Activated CD4-positive, alpha-beta memory T cell treated with anti-CD3 and anti-CD28 coated beads for 36 hours (primary cell): ENCODE measurements at places on chromosomes 5 and 9.

DNA sequence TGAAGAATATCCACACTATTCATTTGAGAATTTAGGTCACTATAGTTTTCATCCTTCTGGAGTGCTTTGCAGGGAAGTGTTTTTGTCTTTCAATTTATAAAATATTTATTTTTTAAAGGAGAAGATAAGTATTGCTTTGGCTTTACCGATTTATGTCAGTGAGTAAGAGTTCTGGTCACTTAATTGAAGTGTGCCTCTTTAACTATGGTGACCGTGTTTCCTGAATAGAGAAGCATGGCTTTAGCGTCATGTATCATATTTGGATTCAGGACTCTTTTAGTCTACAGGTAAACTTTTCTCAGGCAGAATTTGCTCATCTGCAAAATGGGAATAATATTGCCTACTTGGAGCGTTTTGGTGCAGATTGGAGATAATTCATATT is 902 bp downstream of the BDP1 start:
- H3K4me3 ChIP-seq = peak overlapping the region; percentile 96
- DNase-seq = no peak
- H3K4me1 ChIP-seq = peaks cover 24% of the 10 kb centered on the region

GRCh38 chr9:5502553-5502952 is 7.8 kb upstream of the PDCD1LG2 start:
- H3K27me3 ChIP-seq = no peaks in the 10 kb centered on the region
- peaks cover 11% of the 10 kb centered on the region for H3K4me1 ChIP-seq
- H3K4me3 ChIP-seq = no peak overlapping the region
- no peak overlapping the region for H3K27ac ChIP-seq

GRCh38 chr5:143213231-143213850 is 190.1 kb downstream of the NR3C1 start:
- H3K4me3 ChIP-seq = no peak overlapping the region
- peak overlapping the region; percentile 79 for H3K27ac ChIP-seq
- peaks cover 5% of the 10 kb centered on the region for H3K36me3 ChIP-seq
- H3K4me1 ChIP-seq = peaks cover 51% of the 10 kb centered on the region
- DNase-seq = no peak
- H3K27me3 ChIP-seq = no peaks in the 10 kb centered on the region

DNA sequence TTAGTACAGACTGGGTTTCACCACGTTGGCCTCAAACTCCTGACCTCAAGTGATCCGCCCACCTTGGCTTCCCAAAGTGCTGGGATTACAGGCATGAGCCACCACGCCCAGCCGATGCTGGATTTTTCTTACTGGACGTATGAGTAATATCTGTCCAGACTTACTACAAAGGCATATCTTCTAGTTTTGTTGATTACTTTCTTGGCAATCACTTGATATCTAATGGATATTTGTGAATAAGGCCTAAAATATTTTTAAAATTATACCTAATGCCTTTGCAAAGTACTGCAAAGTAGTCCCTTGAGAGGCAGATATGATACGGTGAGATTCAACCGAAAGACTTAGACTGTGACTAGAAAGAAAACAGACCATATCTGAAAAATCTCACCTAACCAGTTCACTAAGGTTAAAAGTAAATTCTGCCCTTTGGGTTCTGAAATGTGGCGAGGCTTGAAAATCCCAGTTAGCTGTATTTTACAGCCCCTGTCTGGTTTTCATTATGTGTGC is 152.1 kb downstream of the GNAQ start:
- H3K27ac ChIP-seq = no peak overlapping the region
- DNase-seq = no peak
- H3K27me3 ChIP-seq = no peaks in the 10 kb centered on the region
- peaks cover 2% of the 10 kb centered on the region for H3K36me3 ChIP-seq
- no peak overlapping the region for H3K4me3 ChIP-seq

- no peak overlapping the region for H3K4me3 ChIP-seq
- DNase-seq = no peak
- H3K27ac ChIP-seq = no peak overlapping the region
- peaks cover 4% of the 10 kb centered on the region for H3K27me3 ChIP-seq
- H3K4me1 ChIP-seq = no peaks in the 10 kb centered on the region
These were observed 41.4 kb downstream of the PDE8B start for GRCh38 chr5:77251921-77252320.

GRCh38 chr5:98902733-98903132 is 26.1 kb downstream of the CHD1 start:
- H3K4me1 ChIP-seq = peaks cover 41% of the 10 kb centered on the region
- H3K36me3 ChIP-seq = peaks cover 32% of the 10 kb centered on the region
- H3K27me3 ChIP-seq = no peaks in the 10 kb centered on the region
- H3K27ac ChIP-seq = no peak overlapping the region
- no peak overlapping the region for H3K4me3 ChIP-seq

DNA sequence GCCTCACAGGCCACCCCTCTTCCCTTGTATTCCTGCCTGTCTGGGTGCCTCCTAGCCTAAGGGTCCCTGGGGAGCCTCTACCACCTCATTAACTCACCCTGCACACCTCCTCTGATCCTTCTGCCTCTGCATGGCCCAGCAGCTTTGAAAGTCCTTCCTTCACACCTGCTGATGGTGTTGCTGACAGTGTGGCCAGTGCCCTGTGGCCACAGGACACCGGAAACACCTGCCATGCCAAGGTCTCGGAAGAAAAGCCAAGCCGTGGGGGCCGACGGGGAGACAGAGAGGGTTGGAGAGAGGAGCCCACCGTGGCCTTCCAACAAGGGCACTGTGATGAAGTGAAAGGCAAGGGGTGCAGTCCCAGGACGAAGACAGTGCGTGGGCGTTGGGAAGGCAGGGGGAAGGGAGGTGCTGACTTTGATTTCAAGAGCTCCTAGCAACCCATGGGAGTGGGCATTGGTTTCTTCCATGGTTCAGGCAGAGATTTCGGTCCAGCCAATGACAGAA is 4.1 kb downstream of the BTNL9 start:
- H3K27me3 ChIP-seq = peaks cover 31% of the 10 kb centered on the region
- no peaks in the 10 kb centered on the region for H3K4me1 ChIP-seq
- H3K27ac ChIP-seq = no peak overlapping the region
- DNase-seq = no peak
- no peak overlapping the region for H3K4me3 ChIP-seq

DNA sequence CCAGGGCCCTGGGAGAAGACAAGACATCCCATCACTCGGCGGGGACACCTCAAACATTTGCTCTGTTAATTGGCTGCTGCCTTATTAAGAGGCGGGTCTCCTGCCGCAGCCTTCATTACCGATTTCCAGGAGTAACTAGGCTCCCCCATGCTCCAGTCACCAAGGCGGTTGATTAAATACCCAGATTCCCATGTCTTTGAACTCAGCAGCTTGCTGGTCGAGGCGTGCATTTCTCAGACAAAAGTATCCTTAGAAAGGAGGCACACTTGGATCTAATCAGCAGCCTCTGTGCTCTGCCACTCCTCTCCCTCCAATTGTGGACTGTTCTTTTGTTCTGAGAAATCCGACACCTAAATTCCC is 228.8 kb downstream of the FSTL4 start:
- peaks cover 5% of the 10 kb centered on the region for H3K27me3 ChIP-seq
- H3K36me3 ChIP-seq = no peaks in the 10 kb centered on the region
- no peak for DNase-seq

DNA sequence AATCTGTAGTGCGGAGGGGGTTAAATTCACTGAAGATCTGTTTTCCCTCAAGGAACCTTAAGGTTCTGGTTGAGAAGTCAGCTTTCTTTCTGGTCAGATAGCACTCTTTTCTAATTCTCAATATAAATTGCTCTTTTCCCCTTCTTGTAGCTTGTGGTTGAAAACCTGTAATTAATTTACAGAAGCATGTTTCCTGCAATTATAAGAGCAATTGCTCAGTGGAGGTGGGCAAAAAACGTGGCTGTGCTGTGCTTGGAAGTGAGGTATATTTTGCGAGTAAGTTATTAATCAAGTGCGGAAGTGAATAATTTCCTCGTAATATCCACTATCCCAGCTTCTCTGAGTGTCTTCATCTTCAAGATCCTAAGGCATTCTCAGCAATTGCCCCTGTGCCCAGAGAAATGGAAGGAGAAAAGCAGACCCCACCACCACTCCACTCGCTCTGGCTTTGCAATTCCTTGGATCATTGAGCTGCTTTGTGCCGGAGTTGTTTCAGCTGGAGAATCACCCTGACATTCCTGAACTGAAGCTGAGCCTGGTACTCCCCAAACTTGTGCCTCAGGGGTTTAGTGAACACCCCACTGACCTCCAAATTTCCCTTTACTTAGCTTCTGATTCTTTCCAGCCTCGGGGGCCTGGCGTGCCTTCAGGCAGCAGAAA is 140.6 kb downstream of the LRRC70 start:
- H3K27me3 ChIP-seq = peaks cover 3% of the 10 kb centered on the region
- no peak overlapping the region for H3K4me3 ChIP-seq
- H3K27ac ChIP-seq = no peak overlapping the region
- no peaks in the 10 kb centered on the region for H3K36me3 ChIP-seq
- no peaks in the 10 kb centered on the region for H3K4me1 ChIP-seq
